ENCODE measurements at places on chromosomes 2 and 18. TPM values are rescaled to one million over a fixed set of nuclear protein-coding genes. Genes with fewer than 3 reads are reported as not detected.
A peak's percentile ranks its signal among the peaks of the same experiment; 100 is the strongest.

Gene PSMA8
- not detected for total RNA-seq

DNA sequence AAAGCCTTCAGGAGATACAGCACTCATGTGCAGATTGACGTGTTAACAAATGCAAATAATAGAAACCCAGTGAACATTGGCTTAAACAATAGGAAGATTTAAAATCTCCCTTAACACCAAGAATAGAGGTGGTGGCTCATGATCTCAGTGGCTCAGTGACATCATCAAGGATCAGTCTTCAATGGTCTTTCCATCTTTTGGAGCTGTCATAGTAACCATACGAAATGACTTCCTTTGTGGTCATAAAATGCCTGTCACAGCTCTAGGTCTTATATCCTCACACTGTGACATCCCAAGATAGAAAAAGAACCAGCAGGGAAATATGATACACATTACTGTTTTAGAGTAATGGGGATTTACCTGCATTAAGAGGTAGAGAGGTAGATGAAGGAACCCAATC lies 59.6 kb upstream of the ACKR3 start:
- no peaks in the 10 kb centered on the region for H3K4me1 ChIP-seq
- no peak for DNase-seq
- no peak overlapping the region for H3K27ac ChIP-seq
- no peak overlapping the region for H3K4me3 ChIP-seq
- peaks cover 33% of the 10 kb centered on the region for H3K27me3 ChIP-seq

- no peaks in the 10 kb centered on the region for H3K36me3 ChIP-seq
- H3K4me1 ChIP-seq = peaks cover 39% of the 10 kb centered on the region
- peak overlapping the region; percentile 60 for H3K27ac ChIP-seq
- no peak overlapping the region for H3K4me3 ChIP-seq
Observed at GRCh38 chr2:23520256-23520655, 135.3 kb downstream of the KLHL29 start.

Gene CXCR1
- total RNA-seq = not detected

- no peak for DNase-seq
- H3K27ac ChIP-seq = no peak overlapping the region
- H3K27me3 ChIP-seq = peaks cover 98% of the 10 kb centered on the region
Observed at GRCh38 chr18:48375150-48375800, 33.9 kb downstream of the ZBTB7C start.

DNA sequence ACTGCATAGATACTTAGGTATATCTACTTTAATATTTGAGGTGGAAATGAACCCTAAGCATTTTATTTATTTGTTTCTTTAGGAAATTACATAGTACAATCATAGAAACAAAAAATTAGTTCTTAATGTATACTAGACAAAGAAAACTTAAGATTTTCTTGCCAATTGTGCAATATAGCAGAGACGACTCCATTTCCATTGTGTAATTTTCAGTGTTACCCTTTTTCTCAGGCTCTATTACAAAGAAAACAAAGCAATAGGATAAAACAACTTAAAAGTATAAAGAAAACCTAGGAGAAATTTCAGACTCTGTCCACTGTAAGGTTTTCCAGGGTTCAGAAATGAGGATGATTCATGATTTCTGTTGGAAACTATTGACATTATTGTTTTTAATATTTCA lies 89.0 kb upstream of the SERTAD2 start:
- no peak overlapping the region for H3K27ac ChIP-seq
- no peak overlapping the region for H3K4me3 ChIP-seq
- DNase-seq = no peak
- H3K36me3 ChIP-seq = no peaks in the 10 kb centered on the region
- H3K27me3 ChIP-seq = no peaks in the 10 kb centered on the region

GRCh38 chr2:230794497-230794896 lies 70.2 kb upstream of the ITM2C start:
- H3K27ac ChIP-seq = peak overlapping the region; percentile 97
- H3K36me3 ChIP-seq = peaks cover 46% of the 10 kb centered on the region
- H3K27me3 ChIP-seq = no peaks in the 10 kb centered on the region
- peaks cover 25% of the 10 kb centered on the region for H3K4me1 ChIP-seq

DNA sequence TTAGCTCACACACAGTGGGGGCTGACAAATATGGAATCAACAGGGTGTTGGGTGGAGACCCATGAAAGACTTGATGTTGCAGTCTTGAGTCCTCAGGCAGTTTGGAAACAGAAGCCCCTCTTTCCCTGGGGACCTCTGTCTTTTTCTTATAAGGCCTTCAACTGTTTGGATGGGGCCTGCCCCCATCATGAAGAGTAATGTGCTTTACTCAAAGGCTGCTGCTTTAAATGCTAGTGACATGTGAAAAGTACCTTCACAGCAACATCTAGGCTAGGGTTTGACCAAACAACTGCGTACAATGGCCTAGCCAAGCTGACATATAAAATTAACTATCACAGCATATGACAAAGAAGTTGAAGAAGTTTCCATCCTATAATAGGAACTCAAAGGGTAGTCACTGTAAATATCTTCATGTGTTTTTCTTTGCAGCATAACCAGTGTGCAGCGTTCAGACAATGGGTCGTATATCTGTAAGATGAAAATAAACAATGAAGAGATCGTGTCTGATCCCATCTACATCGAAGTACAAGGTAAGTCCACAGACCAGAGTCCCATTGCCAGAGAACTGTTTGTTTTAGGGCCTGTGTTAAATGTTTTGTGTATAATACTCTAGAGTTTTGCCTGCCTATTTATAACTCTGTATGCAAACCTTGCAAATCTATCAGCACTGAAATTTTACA lies 46.3 kb downstream of the MERTK start:
- peaks cover 7% of the 10 kb centered on the region for H3K36me3 ChIP-seq
- H3K27me3 ChIP-seq = peaks cover 17% of the 10 kb centered on the region
- DNase-seq = no peak
- peaks cover 44% of the 10 kb centered on the region for H3K4me1 ChIP-seq

- no peak overlapping the region for H3K4me3 ChIP-seq
- no peak for DNase-seq
- no peaks in the 10 kb centered on the region for H3K27me3 ChIP-seq
- H3K4me1 ChIP-seq = peaks cover 8% of the 10 kb centered on the region
Observed at GRCh38 chr18:26301681-26302080, 75.4 kb downstream of the TAF4B start.

DNA sequence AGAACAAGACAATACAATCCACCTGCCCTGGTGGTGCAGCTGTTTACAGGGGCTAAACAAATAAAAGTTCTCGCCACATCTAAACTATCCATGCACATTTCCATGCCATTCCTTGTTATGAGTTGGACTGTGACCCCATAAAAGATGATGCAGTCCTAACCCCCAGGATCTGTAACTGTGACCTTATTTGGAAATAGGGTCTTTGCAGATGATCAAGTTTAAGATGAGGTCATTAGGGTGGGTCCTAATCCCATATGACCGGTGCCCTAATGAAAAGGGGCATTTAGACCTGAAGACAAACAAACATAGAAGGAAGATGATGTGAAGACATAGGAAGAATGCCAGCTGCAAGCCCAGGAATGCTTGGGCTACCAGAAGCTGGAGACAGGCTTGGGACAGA lies 28.2 kb downstream of the THNSL2 start:
- peaks cover 73% of the 10 kb centered on the region for H3K27me3 ChIP-seq
- H3K4me1 ChIP-seq = no peaks in the 10 kb centered on the region
- DNase-seq = no peak
- H3K4me3 ChIP-seq = no peak overlapping the region
- no peaks in the 10 kb centered on the region for H3K36me3 ChIP-seq

- no peak for DNase-seq
- H3K36me3 ChIP-seq = no peaks in the 10 kb centered on the region
- H3K27ac ChIP-seq = no peak overlapping the region
- H3K4me1 ChIP-seq = no peaks in the 10 kb centered on the region
- H3K4me3 ChIP-seq = no peak overlapping the region
- H3K27me3 ChIP-seq = peaks cover 8% of the 10 kb centered on the region
Observed at GRCh38 chr2:86330001-86330400, 7.4 kb downstream of the REEP1 start.

Gene CYTIP
- total RNA-seq = not detected

DNA sequence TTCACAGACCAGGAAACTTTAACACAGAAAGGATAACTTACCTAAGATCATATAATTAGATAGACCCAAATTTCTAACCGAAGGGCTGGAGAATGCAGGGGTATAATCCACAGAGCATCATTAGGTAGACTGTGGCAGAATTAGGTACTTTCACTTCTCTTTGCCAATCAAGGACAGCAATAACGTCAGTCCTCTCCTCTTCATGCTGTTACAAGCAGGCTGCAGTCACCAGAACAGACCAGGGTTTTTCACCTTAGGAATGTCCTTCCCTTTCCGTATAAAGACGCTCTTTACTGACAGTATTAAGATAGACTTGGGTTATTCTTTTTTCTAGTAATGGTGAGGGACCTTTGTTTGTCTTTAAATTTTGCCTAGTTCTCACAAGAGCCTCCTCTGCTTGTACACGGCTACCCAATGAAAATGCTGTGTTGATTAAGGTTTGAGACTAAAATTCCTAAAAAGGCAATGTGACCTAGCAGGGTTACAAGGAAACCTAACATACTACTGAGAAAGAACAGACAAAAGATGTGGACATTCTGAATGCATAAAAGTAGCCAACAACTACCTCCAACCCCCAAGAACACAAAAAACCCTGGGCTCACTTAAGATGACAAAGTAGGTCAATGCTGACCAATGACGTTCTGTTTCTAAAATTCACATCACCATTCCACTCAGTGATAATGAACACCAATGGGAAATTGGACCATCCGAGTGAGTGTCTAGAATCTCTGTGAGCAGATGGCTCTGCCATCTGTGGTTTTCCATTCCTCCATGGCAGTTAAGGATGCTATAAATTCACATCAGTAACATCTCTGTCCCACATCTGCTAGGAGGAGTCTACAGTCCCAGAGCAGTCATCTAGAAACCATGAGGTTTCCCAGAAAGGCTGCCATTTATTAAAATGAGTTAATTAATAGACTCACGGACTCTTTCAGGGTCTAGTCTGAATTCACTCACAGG lies 2.1 kb downstream of the PDIA6 start:
- H3K27ac ChIP-seq = peak overlapping the region; percentile 63
- peaks cover 57% of the 10 kb centered on the region for H3K36me3 ChIP-seq
- H3K4me3 ChIP-seq = peak overlapping the region; percentile 71

GRCh38 chr2:197828464-197829135 lies 24.2 kb downstream of the PLCL1 start:
- no peak overlapping the region for H3K27ac ChIP-seq
- no peaks in the 10 kb centered on the region for H3K36me3 ChIP-seq
- no peak for DNase-seq
- no peak overlapping the region for H3K4me3 ChIP-seq
- H3K4me1 ChIP-seq = no peaks in the 10 kb centered on the region
- H3K27me3 ChIP-seq = no peaks in the 10 kb centered on the region

Gene HOXD1
- total RNA-seq = not detected

Gene ACTG2
- not detected for total RNA-seq

DNA sequence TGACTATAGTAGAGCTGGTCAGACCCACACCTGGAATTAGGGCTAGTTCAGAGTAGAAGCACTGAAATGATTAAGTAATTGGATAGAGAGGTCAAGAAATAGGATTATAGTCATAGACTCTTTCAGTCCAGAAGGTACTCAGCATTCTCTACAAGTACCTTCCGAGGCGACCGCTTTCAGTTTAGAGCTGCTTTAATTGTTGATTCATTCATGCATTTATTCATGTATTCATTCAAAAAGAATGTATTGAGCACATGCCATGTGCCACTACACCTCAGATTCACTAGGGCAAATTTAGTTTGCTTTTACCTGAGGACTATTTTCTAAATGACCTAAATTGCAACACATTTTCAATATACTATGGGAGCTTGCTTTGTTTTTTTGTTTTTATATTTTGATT lies 48.7 kb downstream of the CRIM1 start:
- H3K36me3 ChIP-seq = no peaks in the 10 kb centered on the region
- H3K27ac ChIP-seq = no peak overlapping the region
- no peak for DNase-seq
- no peaks in the 10 kb centered on the region for H3K4me1 ChIP-seq
- no peak overlapping the region for H3K4me3 ChIP-seq
- H3K27me3 ChIP-seq = no peaks in the 10 kb centered on the region

DNA sequence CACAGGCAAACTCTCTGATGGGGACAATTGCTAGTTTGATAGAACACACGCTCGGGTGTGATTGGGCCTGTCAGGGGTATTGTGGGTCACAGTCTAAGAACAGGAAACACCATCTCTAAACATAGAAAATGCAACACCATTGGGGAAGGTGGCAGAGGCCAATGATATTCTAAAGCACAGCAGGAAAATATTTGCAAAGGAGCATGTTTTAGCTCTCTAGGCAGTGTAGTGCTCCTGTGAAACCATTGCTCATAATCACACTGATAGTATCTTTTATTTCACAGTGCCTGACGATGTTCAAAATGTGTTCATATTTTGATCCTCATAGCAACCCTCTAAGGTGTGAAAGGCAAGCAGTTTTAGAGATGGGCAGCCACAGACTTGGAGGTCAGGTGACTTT lies 224.2 kb downstream of the CD226 start:
- H3K27me3 ChIP-seq = no peaks in the 10 kb centered on the region
- no peaks in the 10 kb centered on the region for H3K36me3 ChIP-seq
- no peak overlapping the region for H3K4me3 ChIP-seq
- no peaks in the 10 kb centered on the region for H3K4me1 ChIP-seq
- no peak for DNase-seq

GRCh38 chr18:75581336-75582131 lies 154.0 kb upstream of the SMIM21 start:
- no peak overlapping the region for H3K4me3 ChIP-seq
- H3K4me1 ChIP-seq = no peaks in the 10 kb centered on the region
- no peaks in the 10 kb centered on the region for H3K27me3 ChIP-seq
- H3K36me3 ChIP-seq = no peaks in the 10 kb centered on the region
- no peak overlapping the region for H3K27ac ChIP-seq

Gene SLC38A11
- 0.57 TPM for total RNA-seq
